ENCODE measurements at places on chromosomes 13 and 19.

- no peak for DNase-seq
These were observed 1.4 kb downstream of the PEPD start for GRCh38 chr19:33520048-33520643.

GRCh38 chr19:51025401-51025800 lies 1.0 kb downstream of the KLK11 start:
- no peak for DNase-seq

DNA sequence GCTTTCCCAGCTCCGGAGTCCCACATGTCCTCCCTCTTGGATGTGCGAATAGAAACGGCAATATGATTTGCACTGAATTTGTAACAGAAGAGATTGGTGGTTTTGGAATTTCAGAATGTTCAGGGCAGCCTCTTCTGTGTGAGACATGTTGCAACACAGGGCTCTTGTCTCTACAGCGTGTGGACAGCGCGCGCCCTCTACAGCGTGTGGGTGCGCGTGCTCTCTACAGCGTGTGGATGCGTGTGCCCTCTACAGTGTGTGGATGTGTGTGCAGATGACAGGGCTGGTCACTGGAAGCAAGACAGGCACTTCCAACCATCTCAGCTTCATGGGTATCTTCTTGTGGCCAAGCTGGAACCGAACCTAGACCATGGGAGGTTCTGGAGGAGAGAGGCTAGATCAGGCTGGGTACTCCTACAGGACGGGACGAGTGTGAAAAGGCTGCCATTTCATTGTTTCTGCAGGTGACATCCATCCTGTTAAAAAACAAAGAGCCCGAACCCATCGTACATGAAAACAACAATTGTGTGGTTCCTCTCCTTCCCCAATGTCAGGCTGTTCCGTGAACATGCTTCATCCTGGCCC lies 78.4 kb downstream of the TEX29 start:
- DNase-seq: no peak

GRCh38 chr13:27283906-27284493 lies 13.4 kb downstream of the RASL11A start:
- DNase-seq: no peak

GRCh38 chr13:106595625-106596024 lies 27.7 kb upstream of the ARGLU1 start:
- DNase-seq: no peak
